ENCODE measurements at places on chromosomes 6 and 20.

DNA sequence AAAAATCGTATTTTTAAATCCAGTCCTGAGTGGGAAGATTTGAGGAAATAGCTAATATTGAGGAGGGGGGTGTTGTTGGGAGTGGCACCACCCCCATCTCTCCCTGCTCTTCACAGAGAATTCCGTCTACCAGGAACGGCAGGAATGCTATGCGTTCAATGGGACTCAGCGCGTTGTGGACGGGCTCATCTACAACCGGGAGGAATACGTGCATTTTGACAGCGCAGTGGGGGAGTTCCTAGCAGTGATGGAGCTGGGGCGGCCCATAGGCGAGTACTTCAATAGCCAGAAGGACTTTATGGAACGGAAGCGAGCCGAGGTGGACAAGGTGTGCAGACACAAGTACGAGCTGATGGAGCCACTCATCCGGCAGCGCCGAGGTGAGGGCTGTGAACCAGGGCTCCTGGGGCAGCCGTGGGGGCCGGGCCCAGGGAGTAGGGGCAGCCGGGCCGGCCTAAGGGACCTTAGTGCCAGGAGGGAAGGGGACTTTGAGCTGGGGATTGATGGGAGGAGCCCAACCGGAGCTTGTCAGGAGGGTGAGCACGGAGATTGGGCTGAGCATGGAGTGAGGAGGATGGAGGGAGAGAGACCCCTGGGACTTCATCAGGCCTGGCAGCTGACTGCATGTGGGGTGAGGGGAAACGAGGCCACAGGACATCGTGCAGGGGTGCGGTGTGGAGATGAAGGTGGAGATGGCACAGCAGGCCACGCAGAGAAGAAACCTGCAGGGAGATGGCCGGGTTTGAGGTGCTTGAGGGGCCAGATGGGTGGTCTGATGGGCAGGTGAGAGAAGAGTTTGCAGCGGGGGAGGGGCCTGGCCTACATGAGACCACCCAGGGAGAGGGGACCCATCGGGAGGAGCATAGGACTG lies 41.3 kb downstream of the HLA-DPB1 start:
- DNase-seq: no peak

- DNase-seq: no peak
Observed at GRCh38 chr6:170555305-170555704, 1.1 kb downstream of the TBP start.

DNA sequence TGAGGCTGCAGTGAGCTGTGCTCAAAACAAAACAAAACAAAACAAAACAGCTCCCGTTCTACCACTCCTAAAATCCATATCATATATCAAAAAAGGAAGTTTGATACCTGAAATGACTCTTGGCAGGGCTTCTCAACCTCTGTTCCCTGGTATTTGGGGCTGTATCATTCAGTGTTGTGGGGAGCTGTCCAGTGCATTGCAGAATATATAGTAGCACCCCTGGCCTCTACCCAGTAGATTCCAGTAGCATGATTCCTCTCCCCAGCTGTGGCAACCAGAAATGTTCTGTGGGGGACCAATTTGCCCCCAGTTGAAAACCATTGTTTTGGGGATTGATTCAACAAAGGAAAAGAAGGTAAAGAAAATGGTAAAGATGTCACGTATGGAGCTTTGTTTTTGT lies 238.9 kb downstream of the PRL start:
- no peak for DNase-seq

GRCh38 chr6:35654883-35655282 lies 33.8 kb downstream of the FKBP5 start:
- DNase-seq: no peak

DNA sequence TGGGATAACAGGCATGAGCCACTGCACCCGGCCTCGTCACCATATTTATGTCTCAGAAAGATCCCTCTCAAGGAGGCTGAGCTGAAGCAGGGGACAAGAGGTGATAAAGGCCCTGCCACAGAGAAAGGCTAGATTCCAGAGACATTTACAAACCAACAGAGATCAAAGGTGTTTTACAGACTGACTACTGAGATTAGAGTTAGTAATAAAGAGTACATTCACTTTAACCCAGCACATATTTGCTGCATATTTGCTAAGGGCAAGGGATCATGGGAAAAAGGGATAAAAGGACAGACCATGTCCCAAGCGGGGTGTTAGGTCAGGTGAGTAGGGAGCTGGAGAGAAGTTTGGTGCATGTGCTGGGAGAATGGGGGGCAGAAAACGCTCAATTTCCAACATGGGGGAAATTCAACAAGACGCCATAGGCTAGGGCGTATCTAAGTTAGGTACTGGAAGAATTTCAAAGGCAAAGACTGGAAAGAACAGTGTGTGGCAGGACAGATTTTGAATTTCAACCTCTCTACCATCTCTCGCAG lies 43.8 kb upstream of the SEC63 start:
- DNase-seq: no peak

DNA sequence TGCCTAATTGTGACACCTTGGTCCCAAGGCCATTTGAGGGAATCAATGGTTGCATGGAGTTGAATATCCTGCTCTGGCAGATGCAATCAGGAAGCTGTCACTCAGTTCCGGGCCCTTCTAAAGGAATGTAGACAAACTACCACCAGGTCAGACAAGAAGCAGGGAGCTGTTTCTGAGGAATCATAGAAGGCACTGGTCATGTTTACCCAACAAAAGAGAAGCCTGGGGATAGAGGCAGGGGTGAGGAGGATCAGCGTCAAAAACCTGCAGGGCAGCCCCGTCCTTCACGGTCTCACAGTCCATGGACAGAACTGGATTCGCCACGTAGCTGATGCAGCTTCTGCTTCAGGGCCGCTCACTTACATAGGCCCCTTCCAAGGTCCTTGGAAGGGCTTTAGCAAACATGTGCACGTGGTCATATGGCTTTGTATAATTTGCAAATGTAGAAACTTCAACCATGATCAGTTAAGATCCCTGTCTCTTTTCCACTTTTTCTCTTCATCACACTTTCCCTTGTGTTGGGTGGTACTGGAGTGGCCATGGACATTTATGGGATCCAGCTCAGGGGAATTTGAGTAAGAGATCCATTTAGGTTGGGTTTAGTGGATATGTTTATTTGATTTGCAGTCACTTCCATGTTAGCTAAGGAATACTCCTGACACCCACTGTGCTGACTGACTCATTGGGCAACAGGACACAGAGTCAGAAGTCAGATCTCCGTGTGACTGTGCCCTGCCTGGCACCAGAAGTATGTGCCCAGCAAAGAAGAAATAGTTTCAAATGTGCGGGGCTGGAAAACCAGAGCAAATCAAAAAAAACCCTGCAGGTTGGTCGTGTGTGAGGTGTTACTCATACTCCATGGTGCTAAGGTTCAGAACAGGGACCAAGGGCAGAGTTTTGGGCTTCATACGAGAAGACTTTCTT lies 60.0 kb upstream of the ZFAND3 start:
- DNase-seq: no peak

DNA sequence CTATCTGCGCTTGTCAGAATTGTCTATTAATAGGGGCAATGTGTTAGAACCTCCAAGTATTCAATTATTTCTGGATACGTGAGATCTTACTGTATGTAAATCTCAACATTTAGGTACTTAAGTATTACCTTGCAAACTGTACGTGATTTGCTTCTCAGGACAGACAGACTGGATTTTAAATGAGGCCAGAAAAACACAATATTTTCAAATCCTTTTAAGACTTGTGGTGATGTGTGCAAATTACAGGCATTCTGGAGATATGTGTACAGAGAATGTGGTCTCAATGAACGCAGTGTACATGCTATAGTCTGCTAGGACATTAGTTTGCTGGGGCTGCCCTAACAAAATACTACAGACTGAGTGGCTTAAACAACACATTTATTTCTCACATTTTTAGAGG lies 16.9 kb downstream of the CCR6 start:
- no peak for DNase-seq

GRCh38 chr6:2820415-2820814 lies 21.2 kb downstream of the SERPINB1 start:
- DNase-seq: no peak

DNA sequence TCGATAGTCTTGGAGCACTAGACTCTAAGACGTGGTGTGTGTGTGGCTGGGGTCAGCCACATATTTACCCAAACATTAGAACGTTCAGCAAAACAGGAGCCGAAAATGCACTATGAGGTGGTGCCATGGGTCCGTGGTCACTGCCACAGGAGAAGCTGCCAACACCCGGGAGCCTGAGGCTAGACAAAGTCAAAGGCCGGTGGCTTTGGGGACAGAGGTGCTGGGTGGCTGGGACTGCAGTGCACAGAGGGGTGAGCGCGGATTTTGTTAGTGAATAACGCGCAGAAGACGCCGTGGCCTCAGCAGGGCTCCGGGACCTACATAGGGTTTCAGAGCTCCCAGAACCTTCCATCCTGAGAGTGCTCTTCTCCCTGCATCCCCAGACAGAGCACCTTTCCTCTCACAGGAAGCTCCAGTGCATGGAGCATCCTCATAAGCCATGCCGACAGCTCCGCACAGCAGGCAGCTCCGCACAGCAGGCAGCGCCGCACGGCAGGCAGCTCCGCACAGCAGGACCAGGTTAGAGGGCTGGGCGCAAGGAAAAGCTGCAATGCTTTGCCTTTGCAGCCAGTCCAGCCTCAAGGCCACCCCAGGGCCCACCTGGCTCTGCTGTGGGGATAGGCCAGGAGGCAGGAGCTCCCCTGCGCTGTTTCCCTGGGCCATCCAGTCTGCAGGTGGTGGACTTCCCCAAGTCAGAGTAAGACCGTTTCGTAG lies 304.1 kb downstream of the TAF4 start:
- DNase-seq: no peak

- no peak for DNase-seq
Observed at GRCh38 chr20:57838670-57839151, 128.9 kb upstream of the PMEPA1 start.

- no peak for DNase-seq
Observed at GRCh38 chr6:33758815-33759216, 12.1 kb upstream of the IP6K3 start.

DNA sequence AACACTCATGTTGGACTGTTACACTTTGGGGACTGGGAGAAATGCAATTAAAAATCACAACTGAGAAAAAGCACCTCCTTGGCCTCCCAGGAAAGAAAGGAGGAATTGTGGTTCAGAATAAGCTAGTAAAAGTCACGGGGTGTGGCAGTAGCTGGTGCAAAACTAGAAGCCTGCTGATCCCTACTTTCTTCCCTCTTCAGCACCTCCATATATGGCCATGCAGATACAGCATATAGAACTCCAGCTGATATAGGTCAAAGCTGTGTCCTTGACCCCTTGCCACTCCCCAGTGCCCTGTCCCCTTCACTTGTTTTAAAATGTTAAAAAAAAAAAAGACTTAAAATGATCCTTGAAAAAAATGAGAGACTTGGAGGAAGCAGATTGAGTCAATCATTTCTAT lies 5.5 kb upstream of the FLRT3 start:
- DNase-seq: no peak

- DNase-seq: no peak
Observed at GRCh38 chr6:83711958-83712357, 3.1 kb upstream of the SNAP91 start.

DNA sequence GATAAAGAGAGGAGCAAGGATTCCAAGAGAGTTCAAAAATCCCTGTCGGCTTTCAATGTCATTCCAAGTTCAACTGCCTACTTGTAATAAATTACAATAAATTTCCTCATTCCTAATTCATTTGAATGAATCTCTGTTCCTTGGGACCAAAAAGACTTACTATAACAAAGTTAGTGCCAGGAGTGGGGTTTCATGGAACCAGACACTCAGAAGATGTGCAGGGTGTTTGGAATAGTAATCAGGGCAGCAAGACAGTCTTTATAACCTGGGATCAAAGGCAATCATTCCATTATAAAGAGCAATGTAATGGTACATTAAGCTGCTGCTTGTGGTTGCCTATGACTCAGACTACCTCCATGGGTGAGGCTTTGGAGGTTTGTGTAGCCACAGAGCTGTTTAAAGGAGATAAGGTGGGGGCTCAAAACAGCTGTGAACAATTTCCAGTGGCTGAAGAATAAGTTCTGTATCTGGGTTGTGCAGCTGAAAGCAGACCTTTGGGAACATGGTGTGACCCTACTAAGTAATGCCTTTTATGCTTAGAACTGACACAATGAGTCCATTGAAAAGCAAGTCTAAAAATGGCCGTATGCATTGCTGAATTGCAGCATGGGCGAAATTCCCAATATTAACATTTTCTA lies 159.9 kb downstream of the LINC00237 start:
- no peak for DNase-seq

DNA sequence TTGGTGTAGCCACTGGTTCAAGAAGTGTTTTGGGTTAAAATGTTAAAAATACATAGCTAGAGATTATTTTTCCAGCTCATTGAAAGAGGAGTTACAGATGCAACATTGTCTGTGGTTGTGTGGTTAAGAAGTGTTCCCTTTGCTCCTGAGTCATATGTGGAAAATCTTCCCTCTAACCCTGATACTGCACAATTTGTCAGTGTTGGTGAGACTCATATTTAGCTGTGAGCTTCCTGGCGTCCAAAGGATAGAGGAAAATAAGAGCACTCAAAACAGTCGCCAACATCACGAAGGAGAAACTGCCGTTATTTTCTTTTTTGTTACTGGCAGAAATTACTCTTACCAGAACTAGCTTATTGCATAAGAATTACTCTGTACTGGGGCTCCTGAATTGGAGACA lies 250.4 kb downstream of the CDH4 start:
- no peak for DNase-seq

- no peak for DNase-seq
Observed at GRCh38 chr6:106063448-106063850, 22.7 kb upstream of the PRDM1 start.

GRCh38 chr6:28235912-28236452 lies 10.9 kb downstream of the ZSCAN9 start:
- no peak for DNase-seq

- DNase-seq: no peak
Observed at GRCh38 chr6:156413154-156413553, 364.0 kb upstream of the ARID1B start.

GRCh38 chr6:44088827-44089590 lies 38.2 kb downstream of the MRPL14 start:
- no peak for DNase-seq

GRCh38 chr20:24978513-24978912 lies 14.0 kb downstream of the APMAP start:
- DNase-seq: peak; percentile 83

- DNase-seq: no peak
Observed at GRCh38 chr6:155084431-155085123, 89.5 kb downstream of the TIAM2 start.

DNA sequence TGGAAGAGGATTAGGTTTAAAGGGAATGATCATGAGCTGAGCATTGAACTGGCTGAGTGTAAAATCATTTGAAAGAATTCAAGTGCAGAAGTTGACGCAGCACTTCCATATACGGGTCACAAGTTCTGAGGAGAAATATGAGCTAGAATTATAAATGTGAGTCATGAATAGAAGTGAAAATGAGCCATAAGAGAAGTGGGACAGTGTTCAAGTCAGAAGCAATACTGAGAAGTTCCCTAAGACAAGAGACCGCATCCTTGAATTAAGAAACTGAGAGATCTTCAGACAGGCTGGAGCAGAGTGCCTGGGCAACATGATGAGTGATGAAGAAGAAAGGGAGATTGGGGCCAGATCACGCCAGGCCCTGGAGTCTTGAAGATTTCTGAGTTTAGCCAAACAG lies 209.7 kb downstream of the TBX18 start:
- DNase-seq: no peak

GRCh38 chr20:62704341-62704948 lies 4.2 kb upstream of the NTSR1 start:
- DNase-seq: no peak

- no peak for DNase-seq
Observed at GRCh38 chr20:24165301-24166122, 176.9 kb upstream of the GGTLC1 start.

- DNase-seq: no peak
Observed at GRCh38 chr20:44656448-44656847, 4.9 kb upstream of the ADA start.

- DNase-seq: no peak
Observed at GRCh38 chr20:37276494-37277252, 12.8 kb upstream of the MANBAL start.

Data from dorsolateral prefrontal cortex (tissue), 122 donors.